Pancreas (tissue), 10 donors: ENCODE measurements at places on chromosomes 3 and 15. TPM values are rescaled to one million over a fixed set of nuclear protein-coding genes. Genes with fewer than 3 reads are reported as not detected.

DNA sequence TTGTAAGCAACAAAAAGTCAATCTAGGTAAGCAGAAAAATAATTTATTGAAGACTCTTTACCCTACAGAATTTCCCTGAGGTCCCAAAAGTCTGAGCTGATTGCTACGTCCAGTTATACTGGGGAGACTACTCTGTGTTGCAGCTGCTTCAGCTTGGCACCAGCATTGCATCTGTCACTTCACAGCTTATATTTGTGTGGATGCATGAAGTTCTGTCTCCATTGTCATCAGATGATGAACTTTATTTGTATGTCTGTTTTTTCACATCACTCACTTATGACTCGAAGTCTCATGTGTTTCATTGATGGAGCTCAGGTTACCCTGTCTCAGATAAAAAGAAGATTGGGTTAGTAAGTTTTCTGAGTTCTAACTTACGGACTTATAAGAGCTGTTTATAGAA, 75.3 kb upstream of the LRRFIP2 start:
- no peaks in the 10 kb centered on the region for H3K36me3 ChIP-seq
- H3K27ac ChIP-seq: no peak overlapping the region
- no peak overlapping the region for H3K4me3 ChIP-seq
- no peak for DNase-seq

- H3K4me3 ChIP-seq: peak overlapping the region; percentile 27
- DNase-seq: no peak
- H3K4me1 ChIP-seq: no peaks in the 10 kb centered on the region
- H3K36me3 ChIP-seq: no peaks in the 10 kb centered on the region
- no peaks in the 10 kb centered on the region for H3K27me3 ChIP-seq
- no peak overlapping the region for H3K27ac ChIP-seq
Measured at GRCh38 chr3:194397757-194398312, 1.2 kb downstream of the GP5 start.

DNA sequence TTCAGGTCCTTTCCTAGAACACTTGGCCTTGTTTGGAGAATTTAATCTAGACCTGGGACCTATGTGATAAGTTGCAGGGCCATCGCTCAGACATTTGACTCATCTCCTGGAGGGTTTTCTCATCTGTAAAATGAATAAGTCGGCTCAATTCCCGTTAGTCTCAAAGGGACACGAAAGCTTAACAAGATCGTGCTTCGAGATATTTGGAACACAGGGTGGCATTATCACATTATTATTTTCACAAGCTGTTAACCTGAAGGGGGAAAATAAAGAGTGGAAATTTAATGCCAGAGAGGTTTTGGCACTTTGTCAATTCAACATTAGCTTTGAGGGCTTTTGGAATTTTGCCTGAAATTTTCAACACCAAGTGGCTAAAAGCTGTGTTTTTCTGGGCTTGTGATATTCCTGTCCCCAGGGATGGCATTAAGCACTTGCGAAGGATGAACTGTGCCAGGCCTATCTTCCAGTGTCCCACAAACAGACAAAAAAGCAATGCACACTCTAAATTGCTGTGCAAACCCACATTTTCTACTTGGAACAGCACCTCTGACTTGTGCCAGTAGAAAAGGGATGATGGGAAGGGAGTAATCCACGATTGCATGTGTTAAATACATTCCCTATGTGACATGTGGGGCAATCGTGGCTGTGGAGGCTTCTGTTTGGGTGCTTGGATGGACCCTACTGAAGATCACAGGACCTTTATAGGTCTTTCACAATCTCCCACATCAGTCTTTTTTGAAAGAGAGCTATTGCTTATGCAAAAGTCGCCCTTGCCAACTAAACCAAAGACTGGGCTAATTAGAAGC, 478.7 kb downstream of the MFSD1 start:
- H3K27ac ChIP-seq: no peak overlapping the region
- H3K36me3 ChIP-seq: no peaks in the 10 kb centered on the region
- DNase-seq: no peak
- H3K4me1 ChIP-seq: no peaks in the 10 kb centered on the region
- H3K27me3 ChIP-seq: no peaks in the 10 kb centered on the region

DNA sequence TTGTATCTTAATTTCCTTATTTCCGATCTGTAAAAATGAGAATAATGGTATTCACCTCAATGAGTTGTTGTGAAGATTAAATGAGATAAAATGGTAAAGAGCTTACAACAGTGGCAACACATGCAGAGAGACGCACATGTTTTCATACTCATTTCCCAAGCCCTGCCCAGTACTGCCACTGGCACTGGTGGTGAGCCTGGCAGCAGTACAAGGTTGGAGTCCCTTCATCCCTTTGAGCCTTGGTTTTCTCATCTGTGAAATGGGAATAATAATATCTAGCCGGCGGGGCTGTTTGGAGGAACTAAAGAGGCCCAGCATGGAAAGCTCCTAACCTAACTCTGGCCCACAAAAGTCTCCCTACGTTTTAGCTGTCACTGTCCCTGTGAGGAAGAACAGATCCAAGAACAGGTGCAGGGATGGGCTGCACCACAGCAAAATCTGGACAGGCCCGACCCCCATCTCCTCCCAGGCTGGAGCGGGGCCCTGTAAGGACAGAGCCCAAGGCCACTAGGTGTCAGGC, 866 bp upstream of the CD276 start:
- H3K4me3 ChIP-seq: peak overlapping the region; percentile 90
- no peaks in the 10 kb centered on the region for H3K36me3 ChIP-seq
- peak overlapping the region; percentile 68 for H3K27ac ChIP-seq
- H3K27me3 ChIP-seq: no peaks in the 10 kb centered on the region
- DNase-seq: no peak

Gene ITIH1
- total RNA-seq: not detected

Gene ADAMTS7
- total RNA-seq: 0.79 TPM
